ENCODE measurements at places on chromosomes 3 and 15.

GRCh38 chr15:45810201-45810600 lies 175.4 kb downstream of the SQOR start:
- no peak for DNase-seq

DNA sequence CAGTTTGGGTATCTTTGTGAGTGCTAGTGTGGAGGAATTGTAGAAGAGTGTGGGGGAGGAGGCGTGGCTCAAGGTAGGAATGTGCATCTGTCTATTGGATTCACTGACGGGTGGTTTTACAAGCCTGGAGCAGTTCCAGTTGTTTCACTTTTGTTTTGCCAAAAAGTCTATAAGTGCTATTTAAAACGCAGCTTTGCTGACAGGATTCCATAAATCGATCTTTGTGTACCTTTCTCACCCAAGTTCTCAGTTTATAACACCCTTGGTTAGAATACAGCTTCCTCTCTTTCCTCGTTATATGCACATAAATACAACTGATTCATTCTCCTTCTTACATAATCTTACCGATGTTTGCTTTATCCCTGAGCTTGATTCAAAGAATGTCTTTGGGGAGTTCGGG lies 123.2 kb upstream of the UBE2E2 start:
- no peak for DNase-seq

GRCh38 chr3:172647823-172648222 lies 63.0 kb downstream of the NCEH1 start:
- no peak for DNase-seq

GRCh38 chr15:78364233-78364632 lies 24.1 kb downstream of the CRABP1 start:
- DNase-seq = no peak

DNA sequence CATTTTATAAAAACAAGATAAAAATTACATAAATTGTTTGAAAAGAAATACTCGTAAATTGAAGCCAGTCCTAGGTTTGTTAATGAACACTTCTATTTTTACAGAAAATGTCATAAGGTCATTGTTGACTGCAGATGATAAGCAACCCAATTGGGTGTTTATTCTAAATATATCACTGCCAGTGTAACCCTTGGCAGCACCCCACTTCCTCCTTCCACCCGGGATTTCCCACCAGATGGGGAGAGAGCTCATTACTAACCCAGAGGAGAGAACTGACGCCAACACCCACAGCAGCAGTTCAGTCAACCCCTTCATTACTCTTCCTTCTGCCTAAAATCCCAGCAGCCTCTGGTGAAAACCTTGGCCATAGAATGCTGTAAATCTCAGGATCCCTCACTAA lies 307.6 kb downstream of the GAP43 start:
- DNase-seq = no peak

GRCh38 chr15:35602836-35603235 lies 56.9 kb upstream of the DPH6 start:
- no peak for DNase-seq

DNA sequence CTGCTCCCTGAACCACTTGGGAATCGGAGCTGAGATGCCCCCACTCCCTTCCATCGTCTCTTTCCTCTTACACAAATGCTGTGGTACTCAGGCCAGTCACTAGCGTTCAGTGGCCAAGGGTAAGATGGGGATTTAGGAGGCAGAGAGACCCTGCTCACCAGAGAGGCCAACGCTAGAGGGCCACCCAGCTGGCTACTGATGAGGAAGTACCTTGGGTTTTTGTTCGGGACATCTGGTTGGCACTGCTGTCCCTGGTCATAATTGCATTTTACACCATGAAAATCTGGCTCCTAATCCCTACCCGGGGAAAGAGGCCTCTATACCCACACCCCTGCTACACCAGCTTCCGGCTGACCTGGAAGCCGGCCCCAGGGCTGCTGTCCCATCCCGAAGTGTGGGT lies 7.7 kb downstream of the MAP6D1 start:
- no peak for DNase-seq

- no peak for DNase-seq
Observed at GRCh38 chr3:47433796-47434195, 41.9 kb downstream of the SCAP start.

- DNase-seq = no peak
Observed at GRCh38 chr15:57780471-57780870, 74.0 kb downstream of the POLR2M start.

- no peak for DNase-seq
Observed at GRCh38 chr15:50740955-50741354, 24.6 kb downstream of the SPPL2A start.

DNA sequence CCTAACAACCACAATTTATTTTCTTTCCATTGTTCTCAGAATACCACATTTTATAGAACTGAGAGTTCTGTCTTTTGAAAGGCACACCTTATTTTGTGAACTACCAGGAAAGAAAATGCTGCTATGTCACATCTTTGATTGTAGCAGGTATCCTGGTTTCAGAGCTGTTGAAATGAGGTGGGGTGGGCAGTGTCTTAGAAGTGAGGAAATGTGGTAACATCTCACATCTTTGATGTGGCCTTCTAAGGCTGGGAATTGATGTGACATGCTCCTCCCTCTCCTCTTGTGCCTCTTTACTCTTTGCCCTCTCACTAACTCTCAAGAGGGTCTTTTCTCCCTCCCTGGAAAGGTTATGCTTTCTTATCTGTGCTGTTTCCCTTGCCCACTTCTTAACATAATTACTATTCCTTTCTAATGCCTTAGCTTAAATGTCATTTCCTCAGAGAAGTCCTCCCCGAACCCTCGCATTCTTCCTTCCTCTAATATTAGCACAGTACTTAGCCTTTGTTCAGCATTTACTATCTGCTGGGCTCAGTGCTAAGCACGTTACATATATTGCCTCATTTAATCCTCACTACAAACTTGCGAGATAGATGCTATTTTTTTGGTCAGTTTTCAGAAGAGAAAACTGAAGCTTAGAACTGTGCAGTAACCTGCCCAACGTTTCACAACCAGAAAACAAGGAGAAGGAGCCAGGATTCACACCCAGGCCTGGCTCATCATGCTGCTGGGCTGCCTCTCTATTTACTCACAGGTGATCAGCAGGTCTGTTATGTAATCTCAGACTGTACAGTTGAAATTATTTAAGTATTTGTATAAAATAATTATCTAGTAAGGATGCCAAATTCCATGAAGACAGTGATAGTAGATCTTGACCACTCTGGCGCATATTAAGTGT lies 24.0 kb upstream of the SPTSSB start:
- DNase-seq = no peak

GRCh38 chr3:128392021-128392420 lies 74.7 kb downstream of the DNAJB8 start:
- DNase-seq = no peak

DNA sequence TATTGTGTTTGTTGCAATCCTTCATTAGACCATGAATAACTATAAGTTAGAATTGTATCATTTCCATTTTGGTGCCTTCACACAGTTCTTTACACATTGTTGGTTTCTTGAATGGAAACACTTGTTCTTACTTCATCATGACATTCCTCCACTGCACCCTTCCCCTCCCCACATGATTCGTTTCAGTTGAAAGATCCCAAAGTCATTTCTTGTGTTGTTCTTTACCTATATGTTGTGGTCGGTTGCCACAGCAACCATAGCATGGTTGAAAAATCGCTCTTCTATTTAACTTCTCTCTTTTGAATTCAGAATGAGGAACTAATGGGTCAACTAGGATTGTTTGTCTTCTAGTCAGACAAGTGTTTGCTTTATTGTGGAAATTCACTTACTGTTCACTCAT lies 103.3 kb downstream of the IL1RAP start:
- no peak for DNase-seq

- no peak for DNase-seq
Observed at GRCh38 chr3:197298945-197299854, 788 bp upstream of the DLG1 start.

DNA sequence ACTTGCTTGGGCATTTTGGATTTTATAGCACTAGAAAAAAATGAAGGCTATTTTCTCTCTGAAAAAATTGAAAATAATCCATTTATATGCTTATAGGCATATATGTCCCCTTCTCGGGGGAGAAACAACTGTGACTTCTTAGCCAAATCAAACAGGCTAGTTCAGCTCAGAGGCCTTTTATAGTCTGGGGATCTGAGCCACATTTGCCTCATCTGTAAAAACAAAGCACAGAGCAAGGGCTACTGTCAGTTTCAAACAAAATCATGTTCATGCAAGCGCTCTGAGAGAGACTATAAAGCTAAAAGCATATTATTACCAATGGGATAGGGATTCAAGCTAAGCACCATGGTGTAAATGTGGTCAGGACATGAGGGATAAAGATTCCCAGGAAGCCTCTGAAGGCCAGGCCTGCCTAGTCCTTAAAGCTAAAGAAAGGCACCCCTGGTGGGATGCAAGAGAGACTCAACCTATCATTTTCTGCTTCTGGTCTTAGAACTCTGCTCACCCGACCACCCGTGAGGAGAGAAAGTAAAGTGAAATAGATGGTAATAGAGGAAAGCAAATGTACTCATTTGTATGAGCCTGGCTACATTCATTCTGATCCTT lies 51.0 kb upstream of the IL12A start:
- no peak for DNase-seq

DNA sequence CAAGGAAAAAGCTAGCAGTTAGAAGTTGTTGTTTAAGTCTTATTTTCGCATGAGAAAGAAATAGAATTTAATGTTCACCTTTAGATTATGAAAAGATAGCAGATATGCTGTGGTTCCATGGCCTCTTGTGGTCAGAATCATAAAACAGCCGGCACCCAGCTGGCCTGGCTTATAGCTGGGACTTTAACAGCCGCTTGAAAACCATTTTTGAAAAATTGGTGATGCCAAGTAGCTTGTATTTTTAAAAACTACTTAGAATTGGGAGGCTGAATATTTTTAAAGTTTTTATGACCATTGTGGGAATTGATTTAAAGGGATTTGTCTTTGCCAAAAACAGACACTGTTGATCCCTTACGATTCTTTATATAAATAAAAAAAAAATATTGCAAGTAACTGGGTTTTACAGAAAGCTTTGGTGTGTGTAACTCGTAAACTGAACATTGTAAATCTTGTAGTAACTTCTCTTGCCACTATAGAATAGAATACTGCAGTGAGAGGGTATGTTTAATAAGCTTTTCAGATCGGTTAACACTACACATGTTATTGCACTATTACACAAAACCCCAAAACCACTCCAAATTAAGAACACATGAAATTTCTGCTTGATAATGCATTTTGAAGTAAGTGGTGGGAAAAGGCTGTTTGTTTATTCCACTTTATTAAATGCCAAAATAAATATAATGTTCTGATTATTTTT lies 6.6 kb downstream of the ARRDC4 start:
- no peak for DNase-seq

Data from activated CD4-positive, alpha-beta T cell treated with anti-CD3 and anti-CD28 coated beads for 1 hour (primary cell).